Activated CD4-positive, alpha-beta T cell treated with anti-CD3 and anti-CD28 coated beads for 24 hours (primary cell): ENCODE measurements at places on chromosomes 11 and 22.

- DNase-seq: no peak
Measured at GRCh38 chr11:65569164-65569972, 909 bp upstream of the ZNRD2 start.

GRCh38 chr22:19958083-19959042 is 16.7 kb upstream of the TXNRD2 start:
- no peak for DNase-seq

DNA sequence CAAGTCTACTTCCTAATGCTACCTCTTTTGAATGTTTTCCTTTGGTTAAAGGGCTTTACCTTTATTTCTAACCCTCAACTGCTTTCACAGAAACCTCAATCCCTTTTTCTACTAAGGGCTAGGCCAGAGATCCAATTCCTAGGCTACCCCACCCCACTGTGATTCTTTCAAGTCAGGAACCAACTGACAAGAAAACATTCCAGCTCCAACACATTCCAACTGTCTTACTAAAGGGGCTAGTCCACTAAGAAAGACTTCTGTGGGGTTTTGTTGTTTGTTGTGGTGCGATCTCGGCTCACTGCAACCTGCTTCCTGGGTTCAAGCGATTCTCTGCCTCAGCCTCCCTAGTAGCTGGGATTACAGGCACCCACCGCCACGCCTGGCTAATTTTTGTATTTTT is 151.3 kb downstream of the APOL5 start:
- no peak for DNase-seq

GRCh38 chr22:32720924-32721323 is 80.6 kb upstream of the TIMP3 start:
- no peak for DNase-seq

DNA sequence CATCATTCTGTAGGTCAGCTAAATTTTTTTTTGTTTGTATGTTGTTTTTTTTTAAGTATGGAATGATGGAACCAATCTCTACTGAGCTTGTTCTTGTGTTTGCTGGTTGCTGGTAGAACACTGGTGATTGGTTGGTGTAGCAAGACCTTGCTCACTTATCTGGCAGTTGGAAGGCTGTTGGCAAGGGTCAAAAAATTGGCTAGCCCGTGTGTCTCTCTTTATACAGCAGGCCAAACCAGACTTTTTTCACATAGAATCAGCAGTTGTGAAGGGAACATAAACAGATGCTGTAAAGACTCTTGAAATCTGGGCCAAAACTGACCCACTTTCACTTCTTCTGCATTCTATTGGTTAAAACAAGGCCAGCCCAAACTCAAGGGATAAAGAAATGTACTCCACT is 2026.5 kb downstream of the LRRC4C start:
- DNase-seq: no peak

GRCh38 chr11:282630-283360 is 4.6 kb downstream of the NLRP6 start:
- DNase-seq: no peak

GRCh38 chr11:75346912-75347647 is 4.4 kb downstream of the ARRB1 start:
- DNase-seq: no peak
